ENCODE measurements at places on chromosomes 4 and X. TPM values are rescaled to one million over a fixed set of nuclear protein-coding genes. Genes with fewer than 3 reads are reported as not detected.

DNA sequence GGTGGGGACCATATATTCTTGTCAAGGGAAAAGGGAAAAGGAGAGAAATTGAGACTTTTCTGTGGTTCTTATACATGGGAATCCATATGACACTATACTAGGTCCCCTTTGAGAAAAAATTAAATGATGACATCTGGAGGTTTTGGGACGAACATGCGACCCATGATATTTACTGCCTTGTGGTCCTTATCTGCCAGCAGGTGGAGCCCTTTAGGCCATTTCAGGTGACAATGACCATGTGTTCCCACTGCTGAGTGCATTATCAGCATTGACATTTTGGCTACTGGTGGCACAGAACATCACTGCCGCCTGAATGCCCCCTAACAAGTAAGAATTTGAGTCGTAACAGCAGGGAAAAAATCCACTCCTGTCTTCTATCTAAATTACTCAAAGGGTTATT, 843.4 kb downstream of the FSTL5 start:
- peak; percentile 7 for DNase-seq

DNA sequence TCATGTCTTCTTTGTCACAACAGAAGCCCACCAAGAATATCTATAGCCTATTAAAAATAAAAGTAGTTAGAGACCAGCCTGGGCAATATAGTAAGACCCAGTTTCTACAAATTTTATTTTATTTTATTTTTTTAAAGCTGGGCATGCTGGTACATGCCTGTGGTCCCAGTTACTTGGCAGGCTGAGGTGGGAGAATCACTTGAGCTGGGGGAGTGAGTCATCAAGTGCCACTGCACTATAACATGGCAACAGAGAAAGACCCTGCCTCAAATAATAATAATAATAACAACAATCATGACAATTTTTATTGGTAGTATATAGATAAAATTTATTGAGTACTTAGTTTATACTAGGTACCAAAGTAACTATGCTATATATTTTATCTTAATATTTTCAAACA, 93.0 kb upstream of the NPFFR2 start:
- no peak for DNase-seq

DNA sequence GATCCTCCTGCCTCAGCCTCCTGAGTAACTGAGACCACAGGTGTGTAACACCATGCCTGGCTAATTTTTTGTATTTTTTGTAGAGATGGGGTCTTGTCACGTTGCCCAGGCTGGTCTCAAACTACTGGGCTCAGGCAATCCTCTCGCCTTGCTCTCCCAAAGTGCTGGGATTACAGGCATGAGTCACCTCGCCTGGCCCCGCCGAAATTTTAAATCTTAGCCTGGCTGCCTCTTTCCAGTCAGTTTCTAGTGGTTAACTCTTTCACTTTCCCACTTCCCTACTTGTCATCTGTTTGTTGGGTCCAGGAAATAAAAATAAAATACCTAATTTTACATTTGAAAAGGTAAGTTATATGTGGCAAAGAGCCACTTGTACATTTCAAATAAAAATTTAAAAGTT, 62.4 kb downstream of the TMEM165 start:
- DNase-seq = no peak

DNA sequence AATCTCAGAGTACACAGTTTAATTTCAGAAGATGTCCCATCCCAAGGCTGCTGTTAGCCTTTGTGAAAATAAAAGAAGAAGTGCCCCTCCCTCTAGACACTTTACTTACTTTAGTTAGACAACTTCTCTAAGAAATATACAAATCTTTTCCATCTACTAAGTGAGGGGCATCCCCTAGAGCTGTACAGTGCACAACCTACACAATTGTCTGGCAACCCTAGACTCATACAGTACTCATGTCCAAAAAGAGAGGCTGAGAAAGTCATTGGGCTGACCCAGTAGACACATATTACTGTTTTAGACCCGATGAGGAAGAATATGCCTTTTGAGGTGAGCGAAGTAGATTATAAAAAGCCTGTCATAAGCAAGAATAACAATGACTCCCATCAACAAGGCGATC, 297.6 kb downstream of the IDS start:
- DNase-seq = no peak

GRCh38 chr4:1080961-1081688, 32.2 kb downstream of the RNF212 start:
- DNase-seq = no peak

DNA sequence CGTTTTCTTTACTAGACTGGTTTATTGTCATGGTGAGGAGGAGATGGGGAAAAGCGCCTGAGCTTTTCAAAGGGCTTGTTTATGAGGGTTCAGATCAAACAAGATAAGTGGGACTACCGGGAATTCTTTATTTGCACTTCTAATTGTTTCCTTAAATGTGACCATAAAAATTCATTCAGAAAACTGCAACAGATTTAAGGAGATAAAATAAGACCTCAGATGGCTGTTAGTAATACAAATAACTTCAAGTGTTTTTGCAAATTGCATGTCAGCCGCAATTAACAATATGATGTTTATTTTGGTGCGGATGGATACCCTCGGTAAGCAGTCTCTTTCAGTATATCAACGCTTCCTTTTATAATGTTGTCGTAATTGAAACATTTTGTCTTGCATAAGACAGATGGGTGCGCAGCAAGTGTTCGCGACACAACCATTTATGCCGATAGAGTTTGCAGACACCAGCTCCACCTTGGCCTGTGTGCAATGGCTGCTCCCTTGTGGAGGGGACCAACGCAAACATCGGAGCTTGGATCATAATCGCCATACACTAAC, 151.0 kb downstream of the C4orf33 start:
- peak; percentile 15 for DNase-seq

DNA sequence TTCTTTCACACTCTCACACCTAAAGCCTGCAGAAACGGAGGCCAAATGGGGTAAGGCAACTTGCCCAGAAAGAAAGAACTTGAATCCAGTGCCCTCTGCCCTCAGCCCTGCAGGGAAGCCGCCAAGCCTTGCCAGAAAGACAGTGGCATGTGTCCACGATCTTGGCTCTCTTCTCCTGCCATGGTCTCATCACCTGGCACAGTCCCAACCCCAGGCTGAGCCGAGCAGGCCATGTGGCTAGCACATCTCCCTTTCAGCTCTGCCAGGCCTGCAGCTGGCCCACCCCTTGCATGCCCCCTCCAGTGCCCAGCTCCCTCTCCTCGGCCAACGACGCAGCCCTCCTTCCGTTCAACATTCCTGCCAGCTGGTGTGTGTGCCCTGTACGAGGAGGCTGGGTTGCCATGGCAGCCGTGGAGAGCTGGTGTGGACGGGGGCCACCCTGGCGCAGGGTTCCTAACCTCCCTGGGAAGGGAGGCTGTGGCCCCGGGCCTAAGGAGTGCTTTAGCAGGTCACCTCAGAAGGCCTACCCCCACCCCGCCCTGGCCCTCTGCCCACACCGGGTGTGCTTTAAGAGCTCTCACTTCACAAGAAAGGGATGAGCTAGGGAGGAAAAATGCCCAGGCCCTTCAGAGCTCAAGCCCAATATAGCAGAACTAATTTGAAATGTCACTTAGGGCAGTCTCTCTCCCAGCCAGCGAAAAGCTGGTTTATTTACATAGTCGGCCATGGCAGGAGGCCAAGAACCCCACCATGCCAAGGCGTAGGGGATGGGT, 73.0 kb upstream of the PJA1 start:
- DNase-seq = no peak

GRCh38 chr4:122762520-122762919, 30.0 kb downstream of the BBS12 start:
- no peak for DNase-seq

DNA sequence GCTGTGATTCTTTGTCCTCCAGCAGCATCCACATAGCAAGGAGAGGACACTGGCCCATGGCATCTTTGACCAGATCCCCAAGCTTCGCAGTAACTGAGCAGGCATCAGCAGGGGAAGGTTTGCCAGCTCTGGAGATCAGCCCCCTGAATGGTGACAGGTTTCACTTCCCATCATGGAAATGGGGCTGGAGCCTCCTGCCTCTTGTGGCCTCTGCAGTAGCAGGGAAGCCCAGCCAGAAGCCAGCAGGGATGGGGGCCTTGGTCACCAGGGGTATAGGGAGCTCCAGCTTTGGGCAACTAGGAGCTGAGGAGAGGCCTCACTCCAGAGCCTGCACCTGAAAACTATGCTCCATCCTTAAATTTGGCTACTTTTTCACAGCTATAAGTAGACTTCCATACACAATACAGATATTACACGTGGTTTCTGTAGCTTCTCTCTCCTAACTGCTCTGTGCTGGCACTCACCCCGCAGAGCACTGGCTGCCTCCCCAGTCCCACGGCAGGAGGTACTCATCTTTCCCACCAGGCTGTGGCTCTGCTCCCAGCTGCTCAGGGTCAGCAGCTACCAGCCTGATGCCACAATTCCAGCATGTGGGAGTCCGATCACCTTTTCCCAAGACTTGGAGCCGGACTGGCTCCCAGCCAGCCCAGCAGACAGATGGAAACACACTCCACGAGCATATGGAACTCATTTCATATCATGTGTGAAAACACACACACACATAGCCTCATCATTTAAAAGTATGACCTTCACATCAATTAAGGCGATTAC, 2.8 kb downstream of the TMEM271 start:
- DNase-seq = no peak

DNA sequence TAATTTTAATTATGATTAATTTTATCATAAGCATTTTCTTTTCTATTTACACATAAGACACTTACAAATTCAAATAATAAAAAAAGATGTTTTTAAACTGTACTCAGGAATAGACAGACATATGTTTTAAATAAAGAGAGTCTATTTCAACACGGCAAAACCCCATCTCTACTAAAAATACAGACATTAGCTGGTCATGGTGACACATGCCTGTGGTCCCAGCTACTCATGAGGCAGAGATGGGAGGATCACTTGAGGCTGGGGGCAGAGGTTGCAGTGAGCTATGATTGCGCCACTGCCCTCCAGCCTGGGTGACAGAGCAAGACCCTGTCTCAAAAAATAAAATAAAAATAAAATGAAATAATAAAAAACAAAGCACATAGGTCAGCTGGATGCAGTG, 14.8 kb downstream of the FAM9B start:
- no peak for DNase-seq

DNA sequence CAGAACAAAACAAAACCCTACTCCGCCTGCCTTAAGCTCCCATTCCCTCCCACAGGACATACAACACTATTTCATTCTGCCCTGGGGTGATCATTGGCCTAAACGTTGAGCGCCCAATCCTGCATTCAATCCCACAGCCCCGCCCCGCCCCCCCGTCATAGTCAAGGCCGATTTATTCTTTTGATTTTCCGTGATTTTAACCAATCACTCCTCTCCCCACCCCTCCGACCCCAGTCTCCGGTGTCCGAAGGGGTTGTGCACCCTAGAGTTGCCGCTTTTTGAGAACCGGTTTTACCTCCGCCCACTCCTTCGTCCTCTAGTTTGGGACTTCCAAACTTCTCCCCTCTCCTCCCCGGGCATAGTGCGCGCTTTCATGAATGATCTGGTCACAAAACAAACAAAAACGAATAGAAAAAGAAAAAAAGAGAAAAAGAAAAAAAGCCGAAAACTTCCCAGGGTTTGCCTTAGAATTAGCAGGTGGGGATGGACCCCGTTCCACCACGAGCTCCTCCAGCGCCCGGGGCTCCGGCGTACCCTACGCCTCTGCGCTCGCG, 446 bp upstream of the UBE2A start:
- peak; percentile 27 for DNase-seq

DNA sequence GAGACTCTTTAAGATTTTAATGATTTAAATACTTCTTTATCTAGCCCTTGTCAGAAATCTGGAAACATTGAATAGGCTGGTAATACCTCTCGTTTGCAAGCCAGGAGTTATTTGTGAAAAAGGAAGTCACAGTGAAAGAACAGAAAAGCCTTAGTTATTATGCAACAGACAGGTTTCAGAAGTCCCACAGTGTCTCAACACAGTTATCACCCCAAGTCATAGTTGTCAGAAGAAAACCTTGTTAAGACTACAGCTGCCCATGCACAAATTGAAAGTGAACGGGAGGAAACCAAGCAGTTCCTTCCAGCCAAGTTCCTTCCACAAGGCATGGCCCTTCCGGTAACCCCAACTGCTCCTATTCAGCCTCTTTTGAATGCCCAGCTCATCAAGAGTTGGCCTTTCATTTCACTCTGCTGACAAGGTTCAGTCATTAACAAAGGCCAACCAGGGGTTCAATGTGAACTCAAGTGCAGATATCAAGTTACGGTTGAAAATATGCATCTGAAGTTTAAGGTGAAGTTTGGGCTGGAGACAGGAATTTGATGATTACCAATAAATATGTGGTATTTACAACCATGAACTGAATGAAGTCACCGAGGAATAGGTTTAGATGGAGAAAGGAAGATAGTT, 15.6 kb downstream of the ALPK1 start:
- DNase-seq = no peak

DNA sequence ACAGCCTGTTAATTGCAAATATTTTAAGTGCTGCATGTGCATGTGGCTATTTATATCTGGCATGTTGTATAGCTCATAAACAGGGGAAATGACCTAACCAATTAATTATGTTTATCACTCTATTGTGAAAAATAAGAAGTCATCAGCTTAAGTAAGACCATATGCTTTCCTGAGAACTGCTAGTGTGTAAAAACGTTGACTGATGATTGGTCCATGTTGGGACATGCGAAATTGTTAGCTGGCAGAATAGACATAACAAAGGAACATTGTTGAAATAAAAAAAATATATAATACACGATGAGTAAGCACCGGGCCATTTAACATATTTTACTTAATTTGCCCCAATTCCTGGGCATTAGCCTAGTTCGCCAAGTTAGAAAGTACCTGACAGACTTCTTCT, 207.5 kb downstream of the ANK2 start:
- no peak for DNase-seq

GRCh38 chrX:132483488-132483887, 5.3 kb downstream of the MBNL3 start:
- DNase-seq = no peak

- no peak for DNase-seq
Observed at GRCh38 chrX:103685396-103685795, 1.1 kb downstream of the MORF4L2 start.

DNA sequence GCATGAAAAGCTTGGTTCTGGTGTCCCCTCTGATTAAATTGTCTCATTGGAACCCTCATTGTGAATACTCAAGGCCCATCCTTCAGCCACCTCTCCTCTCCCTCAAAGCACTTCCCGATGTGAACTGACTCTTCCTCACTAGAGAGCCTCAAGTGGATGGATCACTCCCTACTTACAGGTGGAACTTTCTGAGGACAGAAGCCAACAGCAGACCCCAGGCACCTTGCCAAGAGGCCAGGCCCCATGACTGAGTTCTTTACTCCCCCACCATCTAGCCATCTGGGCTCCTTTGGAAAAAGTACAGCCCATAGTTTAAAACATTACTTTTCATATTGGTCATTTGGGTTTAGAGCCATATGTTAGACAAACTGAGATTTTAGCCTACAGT, 224.1 kb downstream of the SHROOM3 start:
- no peak for DNase-seq

The RXFP1 gene
- 0.16 TPM for polyA plus RNA-seq

The GAB1 gene
- polyA plus RNA-seq = 71.7 TPM

The TRAM1L1 gene
- not detected for polyA plus RNA-seq

The BCORL1 gene
- 4.5 TPM for polyA plus RNA-seq

The PLRG1 gene
- 47.0 TPM for polyA plus RNA-seq

The TKTL2 gene
- 0.01 TPM for polyA plus RNA-seq

The USP17L25 gene
- not detected for polyA plus RNA-seq

The RAB28 gene
- polyA plus RNA-seq = 7.4 TPM

The FATE1 gene
- not detected for polyA plus RNA-seq
